ENCODE measurements at places on chromosomes 5 and 9. TPM values are rescaled to one million over a fixed set of nuclear protein-coding genes. Genes with fewer than 3 reads are reported as not detected.
A peak's percentile ranks its signal among the peaks of the same experiment; 100 is the strongest.

RETREG1 gene
- 50.5 TPM for total RNA-seq

DNA sequence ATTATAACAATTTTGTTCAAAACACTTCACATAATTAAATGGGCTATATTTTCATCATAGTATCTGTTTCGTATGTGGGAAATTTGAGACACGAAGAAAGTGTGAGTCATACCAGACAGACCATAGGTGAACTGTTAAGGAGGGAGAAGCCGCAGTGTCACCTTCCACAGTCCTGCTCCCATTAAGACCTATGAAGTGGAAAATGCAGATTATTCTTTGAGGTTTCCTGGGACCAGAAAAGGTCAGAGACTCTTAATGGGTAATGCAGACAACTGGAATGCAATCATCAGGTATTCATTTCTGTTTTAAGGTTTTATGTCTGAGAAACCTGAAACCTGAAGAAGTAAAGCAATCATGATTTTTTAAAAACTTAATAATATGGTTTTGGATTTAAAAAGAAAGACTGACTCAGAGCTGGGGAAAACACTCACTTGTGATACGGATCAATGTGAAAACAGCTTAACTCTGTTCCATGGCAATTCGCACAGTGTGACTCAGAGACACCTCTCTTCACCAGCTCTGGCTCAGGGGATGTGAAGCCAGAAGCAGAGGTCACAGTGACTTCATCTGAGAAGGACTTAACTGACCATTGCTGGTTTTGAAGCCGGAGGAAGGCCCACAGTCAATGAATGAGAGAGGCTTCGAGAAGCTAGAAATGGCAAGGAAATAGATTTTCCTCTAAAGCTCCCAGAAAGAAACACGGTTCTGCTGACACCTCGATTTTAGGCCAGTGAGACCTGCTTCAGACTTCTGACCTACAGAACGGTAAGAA, 17.2 kb upstream of the GCNT1 start:
- DNase-seq: peak; percentile 13

PCDHGB2 gene
- 0.08 TPM for total RNA-seq

- DNase-seq: no peak
These were observed 7.2 kb upstream of the LHFPL2 start for GRCh38 chr5:78655746-78656290.

DNA sequence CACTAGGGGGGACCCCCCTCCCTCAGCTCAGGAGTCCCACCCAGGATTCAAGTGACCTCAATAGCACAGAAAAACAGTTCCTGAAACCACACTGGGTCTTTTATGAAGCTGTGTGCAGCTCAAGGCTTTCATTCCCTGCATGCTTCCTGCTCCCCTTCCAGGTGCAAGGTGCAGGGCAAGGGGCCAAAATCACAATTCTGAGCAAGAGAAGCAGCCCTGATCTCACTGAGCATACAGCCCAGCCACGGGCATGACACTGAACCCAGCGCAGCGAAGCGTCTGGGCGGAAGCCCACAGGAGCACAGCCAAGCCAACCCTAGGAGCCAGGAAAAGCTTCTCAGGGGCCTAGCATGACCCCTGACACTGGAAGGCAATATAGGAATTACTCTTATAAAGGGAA, 62.9 kb downstream of the IRX2 start:
- DNase-seq: no peak

GRCh38 chr5:175830586-175831300, 40.6 kb upstream of the CPLX2 start:
- no peak for DNase-seq

GRCh38 chr9:95286151-95286550, 31.4 kb downstream of the FANCC start:
- no peak for DNase-seq

DNA sequence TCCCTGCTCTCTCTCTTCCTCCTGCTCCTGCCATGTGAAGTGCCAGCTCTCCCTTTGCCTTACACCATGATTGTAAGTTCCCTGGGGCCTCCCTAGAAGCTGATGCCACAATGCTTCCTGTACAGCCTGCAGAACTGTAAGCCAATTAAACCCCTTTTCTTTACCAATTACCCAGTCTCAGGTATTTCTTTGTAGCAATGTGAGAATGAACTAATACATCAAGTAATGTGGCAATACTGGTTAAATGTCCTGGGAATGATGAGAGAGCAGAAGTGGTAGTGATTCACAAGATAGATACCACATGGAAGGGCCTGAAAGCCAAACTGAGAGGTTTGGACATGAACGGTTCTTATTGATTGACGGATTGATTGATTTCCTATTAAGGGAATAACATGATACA, 62.6 kb upstream of the IL12B start:
- DNase-seq: no peak

PCDHB3 gene
- not detected for total RNA-seq
